Left renal pelvis (tissue), 4 donors: ENCODE measurements at places on chromosomes 3 and 15. TPM values are rescaled to one million over a fixed set of nuclear protein-coding genes. Genes with fewer than 3 reads are reported as not detected.

ZNF106 gene
- polyA plus RNA-seq, result 51.1 TPM

CD200 gene
- 36.0 TPM for polyA plus RNA-seq

GRCh38 chr15:94682171-94682570, 450.8 kb downstream of the MCTP2 start:
- DNase-seq, result no peak

DLEC1 gene
- 0.89 TPM for polyA plus RNA-seq

- no peak for DNase-seq
Measured at GRCh38 chr3:123431658-123432324, 17.1 kb downstream of the ADCY5 start.

- no peak for DNase-seq
Measured at GRCh38 chr3:39809995-39810595, 686 bp downstream of the MYRIP start.

DNA sequence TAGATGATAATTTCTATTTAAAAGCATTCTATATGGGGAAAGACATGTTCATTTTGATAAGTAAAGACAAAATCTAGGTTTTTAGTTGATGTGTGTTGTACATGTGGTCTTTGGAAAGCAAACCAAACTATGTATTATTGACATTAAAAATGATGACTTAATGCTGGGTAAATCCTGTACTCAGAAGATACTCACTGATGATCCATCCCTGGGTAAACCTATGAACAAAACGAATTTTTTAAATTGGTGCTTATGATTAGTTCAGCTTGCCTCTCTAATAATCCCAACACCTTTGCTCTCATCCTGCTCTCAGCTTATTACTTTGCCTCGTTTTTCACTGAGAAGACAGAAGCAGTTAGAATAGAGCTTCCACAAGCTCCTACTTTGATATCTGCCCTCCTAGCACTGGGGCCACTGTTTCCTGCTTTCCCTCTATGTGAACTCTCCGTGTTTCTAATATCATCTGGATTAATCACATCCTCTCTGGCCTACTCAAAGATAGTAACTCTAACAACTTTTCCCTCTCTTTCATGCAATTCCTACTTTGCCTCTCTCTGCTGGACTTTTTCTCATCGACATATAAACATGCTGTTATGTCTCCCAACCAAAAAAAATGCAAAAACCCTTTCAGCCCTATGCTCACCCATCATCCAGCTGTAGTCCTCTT, 29.3 kb downstream of the RARRES1 start:
- no peak for DNase-seq

DNA sequence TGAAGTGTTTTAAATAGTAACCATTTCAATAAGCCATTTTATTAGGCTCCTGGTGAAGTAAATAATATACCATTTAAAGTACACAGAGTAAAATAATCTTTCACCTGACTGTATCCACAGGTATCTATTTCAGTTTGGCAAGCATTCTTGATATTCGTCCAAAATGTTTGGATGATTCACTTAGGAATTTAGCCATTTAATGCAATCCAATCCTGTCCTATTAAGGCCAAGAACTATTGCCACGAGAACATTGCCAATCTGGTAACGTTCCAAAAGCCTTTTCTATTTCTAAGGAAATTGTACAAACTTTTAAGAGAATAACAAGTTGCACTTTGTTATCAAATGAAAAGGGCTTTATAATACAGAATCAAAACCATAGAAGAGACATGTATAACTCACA, 209.8 kb upstream of the THRB start:
- DNase-seq, result no peak

GRCh38 chr15:89132611-89133507, 44.6 kb downstream of the ABHD2 start:
- no peak for DNase-seq

RETNLB gene
- not detected for polyA plus RNA-seq
